Large intestine (tissue), 12 donors: ENCODE measurements at places on chromosomes 16 and 17. TPM values are rescaled to one million over a fixed set of nuclear protein-coding genes. Genes with fewer than 3 reads are reported as not detected.

DNASE1L2 gene
- polyA plus RNA-seq: 0.91 TPM

TPSD1 gene
- polyA plus RNA-seq: 0.06 TPM

CRYBA1 gene
- polyA plus RNA-seq: not detected

TNFSF12 gene
- 32.7 TPM for polyA plus RNA-seq

CDH11 gene
- 27.8 TPM for polyA plus RNA-seq

OR4D1 gene
- polyA plus RNA-seq: 0.01 TPM

DNA sequence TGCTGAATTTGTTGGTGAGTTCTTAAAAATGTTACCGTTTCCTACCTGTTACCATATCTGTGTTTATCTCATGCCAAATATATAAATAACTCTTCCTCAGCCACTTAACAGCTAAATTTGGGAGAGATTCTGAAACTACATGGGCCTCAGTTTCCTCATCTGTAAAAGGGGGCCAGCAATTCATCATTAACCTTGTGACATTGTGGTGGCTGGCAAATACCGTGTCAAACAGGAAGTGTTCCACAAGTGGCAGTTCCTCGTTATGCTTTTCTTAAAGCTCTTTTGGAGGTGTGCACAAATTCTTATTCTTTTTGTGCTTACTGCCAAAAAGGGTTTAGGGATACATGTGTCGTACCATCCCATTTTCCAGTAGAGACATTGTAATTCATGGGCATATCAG is 220.4 kb upstream of the CACNG5 start:
- DNase-seq: no peak

- DNase-seq: no peak
Measured at GRCh38 chr17:65824901-65825300, 263.5 kb upstream of the AXIN2 start.

- no peak for DNase-seq
Measured at GRCh38 chr17:21239680-21240368, 13.4 kb downstream of the NATD1 start.

DNA sequence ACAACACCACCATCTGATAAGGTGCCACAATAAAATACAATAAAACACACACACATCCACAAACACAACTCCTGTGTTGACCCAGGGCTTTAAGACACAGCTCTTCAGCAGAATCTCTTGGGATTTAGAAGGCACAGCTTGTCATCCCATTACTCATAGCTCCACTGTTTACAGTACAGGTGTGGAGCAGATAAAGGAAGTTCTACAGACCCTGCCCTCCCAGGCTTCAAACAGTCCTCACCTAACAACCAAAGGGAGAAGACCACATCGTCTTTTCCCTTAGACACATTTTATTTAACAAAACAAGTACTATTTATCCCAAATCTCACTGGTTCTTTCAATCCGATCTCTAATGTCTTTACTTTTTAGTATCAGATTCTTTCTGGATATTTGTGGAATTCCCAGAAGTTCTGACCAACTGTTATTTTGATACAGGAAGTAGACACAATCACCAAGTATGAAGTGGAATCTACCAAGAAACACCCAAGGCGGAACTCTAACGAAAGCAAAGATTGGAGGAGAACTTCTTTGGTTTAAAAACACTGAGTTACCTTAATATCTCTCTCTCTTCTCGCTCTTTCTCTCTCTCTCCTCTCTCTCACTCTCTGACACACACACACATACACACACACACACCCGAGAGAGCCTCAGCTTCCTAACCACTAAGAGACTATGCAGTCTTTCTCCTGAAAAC is 46.1 kb downstream of the CYTH1 start:
- DNase-seq: peak; percentile 81

DNA sequence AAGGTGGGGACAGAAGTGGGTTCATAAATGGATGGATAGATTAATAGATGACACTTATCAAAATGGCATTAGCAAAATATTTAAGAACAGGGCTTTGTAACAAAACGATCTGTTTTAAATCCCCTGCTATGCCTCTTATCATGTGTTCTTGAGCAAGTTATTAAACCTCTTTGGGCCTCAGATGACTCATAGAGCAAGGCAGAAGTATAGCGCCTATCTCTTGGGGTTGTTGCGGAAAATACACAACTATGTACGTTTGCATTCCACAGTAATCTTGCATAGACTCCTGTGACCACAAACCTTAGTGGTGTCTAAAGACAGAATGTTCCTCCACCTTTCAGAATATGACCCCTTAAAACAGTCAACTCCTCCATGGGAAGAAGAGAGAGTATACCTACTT is 116.8 kb downstream of the CDYL2 start:
- DNase-seq: peak; percentile 24

DNA sequence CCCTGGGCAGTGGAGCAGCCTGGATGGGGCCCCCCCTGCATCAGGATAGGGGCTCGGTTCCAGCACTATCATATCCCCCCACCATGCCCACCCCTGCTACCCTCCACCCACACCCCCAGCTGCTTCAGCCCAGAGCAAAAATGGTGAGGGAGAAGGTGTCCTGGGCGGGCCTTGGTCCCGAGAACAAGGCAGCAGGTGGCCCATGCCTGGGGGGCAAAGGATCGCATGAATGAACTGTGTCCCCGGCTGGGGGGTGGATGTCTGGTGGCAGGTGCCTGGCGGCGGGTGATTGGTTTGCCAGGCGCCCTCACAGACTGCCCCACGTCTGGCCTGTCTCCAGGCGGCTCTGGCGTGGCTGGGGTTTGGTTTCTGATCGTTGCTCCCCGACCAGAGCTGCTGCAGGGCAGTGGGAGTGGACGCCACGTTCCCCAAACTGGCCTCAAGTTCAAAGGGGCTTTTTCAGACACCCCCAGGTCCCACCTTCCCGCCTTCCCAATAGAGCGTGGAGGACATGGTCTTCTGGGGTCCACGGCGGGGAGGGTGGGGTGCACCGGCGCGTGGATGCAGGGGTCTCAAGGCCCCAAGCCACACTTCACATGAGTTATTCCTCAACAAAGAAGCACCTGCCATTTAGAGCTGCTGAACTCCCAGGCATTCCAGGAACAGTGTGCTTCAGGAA is 12.6 kb downstream of the UTS2R start:
- DNase-seq: no peak

DNA sequence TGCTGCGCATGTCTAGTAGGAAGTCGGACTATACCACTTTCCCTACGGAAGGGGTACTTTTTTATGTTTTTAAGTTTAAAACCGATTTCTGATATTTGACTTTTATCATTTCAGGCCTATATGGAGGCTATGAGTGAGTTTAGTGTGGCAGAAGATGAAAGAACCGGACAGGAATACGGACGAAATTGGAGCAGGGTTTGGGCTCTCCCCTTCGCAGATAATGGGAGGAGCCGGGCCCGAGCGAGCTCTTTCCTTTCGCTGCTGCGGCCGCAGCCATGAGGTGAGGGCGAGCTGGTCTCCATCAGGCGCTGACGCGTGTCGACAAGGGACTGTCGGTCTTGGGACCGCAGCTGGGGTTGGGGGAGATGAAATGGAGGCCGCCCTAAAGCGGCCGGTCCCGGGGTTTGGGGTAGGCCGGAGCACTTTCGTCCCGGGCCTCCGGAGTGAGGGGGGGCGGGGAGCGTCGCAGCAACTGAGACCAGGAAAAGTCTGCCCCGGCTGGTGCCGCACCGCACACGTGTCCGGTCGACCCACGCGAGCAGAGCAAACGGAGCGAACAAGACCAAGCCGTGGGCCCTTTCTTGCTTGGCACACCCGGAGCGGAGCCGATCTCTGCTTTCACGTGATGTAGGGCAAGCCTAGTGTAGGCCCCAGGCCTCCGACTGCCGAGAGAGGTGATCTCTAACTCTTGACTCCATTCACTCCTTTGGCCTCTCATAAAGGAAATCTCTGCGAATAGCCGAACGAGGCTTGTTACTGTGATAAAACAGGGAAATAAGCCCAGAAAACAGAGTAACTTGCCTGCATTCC is at the start of gene RPL19:
Gene RPL19 (plus strand): TSS at position 214 of the 810 bp plus-strand sequence. CDS start 62 bp downstream, at position 276.
- DNase-seq: peak; percentile 91

DNA sequence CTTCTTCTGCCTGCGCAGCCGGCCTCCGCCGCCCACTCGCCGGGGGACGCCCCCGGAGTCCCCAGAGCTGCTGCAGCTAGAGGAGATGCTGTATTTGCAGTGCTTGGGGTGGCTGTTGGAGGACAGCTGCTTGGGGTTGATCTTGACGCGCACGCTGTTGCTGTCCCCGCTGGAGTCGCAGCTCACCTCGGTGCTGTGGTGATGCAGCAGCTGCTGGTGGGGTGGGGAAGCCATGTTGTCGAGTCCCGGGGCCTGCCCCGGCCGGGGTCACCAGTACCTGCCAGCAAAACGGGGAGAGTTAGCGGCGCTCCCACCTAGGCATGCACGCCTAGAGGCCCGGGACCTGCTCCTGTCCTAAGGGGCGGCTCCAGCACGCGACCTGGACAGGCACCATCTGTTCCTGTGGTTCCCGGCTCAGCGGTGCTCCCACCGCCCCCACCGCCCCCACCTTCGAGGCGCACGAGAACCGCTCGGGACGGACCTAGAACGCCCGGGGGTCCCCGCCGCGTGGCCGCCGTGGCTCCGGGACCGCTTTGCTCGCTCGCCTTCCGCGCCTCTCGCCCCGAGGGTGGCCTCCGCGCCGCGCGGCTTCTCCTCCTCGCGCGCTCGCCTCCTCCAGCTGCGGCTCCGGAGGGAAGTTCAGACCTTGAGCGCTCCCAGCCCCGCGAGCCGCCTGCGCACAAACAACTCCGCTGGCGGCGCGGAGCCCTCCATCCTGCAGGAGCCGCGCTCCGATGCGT is 863 bp downstream of the ADCY9 start:
- DNase-seq: peak; percentile 71

DNA sequence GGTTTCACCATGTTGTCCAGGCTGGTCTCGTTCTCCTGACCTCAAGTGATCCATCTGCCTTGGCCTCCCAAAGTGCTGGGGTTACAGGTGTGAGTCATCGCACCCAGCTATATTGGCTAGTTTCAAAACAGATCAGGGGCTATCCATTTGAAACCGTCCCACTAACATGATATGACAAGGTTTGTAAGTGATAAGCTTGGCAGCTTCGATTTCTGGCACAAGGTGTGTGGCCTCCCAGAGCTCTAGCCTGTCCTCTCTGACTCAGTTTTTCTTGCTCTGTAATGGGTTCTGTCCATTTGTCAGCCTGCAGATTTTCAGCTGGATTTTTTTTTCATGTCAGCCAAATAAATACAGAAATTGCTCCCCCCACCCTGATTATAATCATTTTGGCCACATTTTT is 31.8 kb upstream of the TENT4B start:
- DNase-seq: peak; percentile 42

GRCh38 chr17:77376795-77377709 is 236.3 kb downstream of the SEC14L1 start:
- DNase-seq: no peak

- DNase-seq: no peak
Measured at GRCh38 chr16:56038564-56039098, 152.7 kb upstream of the GNAO1 start.

- no peak for DNase-seq
Measured at GRCh38 chr17:58969156-58969555, 137.5 kb downstream of the TRIM37 start.

GRCh38 chr16:83516931-83517330 is 290.8 kb upstream of the HSBP1 start:
- DNase-seq: no peak

DNA sequence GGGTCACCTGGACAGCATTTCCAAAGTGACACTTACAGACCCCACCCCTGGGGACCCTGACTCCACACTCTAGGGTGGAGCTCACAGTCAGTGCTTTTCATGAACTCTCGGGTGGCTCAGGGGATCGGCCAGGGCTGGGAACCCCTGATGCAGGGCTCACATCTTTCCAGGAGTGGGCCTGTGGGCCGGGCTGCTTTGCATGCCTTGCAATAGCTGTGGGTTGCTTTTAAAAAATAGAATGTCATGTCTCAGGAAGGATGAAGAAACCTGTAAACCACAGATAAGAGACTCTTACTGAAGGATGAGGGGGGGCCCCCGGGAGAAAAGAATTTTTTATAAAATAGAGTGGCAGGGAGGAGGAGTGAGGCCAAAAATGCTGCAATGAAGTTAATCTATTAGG is 40.2 kb downstream of the RBFOX3 start:
- DNase-seq: no peak

DNA sequence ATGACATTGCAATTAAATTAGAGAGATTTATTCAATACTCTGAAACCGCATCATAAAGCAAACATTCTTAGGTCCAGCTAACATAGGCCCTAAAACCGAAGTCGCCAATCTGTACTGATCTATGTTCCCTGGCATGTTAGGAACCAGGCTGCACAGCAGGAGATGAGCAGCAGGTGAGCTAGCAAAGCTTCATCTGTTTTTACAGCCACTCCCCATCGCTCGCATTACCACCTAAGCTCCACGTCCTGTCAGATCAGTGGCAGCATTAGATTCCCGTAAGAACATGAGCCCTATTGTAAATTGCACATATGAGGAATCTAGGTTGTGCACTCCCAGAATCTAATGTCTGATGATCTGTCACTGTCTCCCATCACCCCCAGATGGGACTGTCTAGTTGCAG is 91.5 kb downstream of the PARN start:
- no peak for DNase-seq

GRCh38 chr17:9948928-9949327 is 43.9 kb upstream of the RCVRN start:
- DNase-seq: no peak

GRCh38 chr16:21218153-21218552 is 6.8 kb upstream of the ZP2 start:
- peak; percentile 29 for DNase-seq

DNA sequence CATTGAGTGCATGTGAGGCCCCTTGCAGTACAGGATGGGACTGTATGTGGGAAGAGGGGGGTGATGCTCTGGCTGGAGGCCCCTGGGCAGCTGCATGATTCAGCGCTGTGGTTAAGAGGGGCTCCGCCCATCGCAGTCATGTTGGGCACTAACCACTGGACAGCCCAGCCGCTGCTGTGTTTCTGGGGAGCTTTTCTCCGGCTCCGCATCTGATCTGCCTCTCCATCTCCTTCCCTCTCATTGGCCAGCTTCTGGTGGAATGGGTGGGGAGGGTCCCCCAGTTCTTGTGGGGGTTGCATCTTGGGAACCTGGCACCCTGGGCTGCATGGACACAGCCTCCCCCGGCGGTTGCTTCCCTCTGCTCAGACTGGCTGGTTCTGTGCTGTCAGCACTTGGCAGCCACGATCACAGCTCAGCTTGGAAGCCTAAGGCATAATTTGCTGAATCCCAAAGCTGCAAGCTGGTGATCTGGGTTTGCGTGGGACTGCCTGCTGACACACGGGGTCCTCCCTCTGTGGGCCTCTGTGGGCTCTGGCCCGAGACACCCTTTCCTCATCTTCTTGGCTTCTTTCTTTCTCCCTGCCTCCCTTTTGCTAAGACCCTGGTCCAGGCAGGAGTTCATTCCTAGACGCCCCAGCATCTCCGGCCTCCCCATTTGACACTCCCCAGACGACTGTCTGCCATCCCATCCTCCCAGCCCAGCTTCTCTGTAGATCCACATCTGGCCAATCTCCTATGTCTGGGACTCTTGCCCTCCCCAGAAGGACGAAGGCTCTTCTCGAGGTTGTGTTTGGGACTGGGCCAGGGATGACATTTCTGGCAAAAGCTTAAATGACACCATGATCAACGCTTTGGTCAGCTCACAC is 168.3 kb downstream of the SEC14L1 start:
- no peak for DNase-seq

GRCh38 chr17:14405189-14405588 is 104.3 kb downstream of the HS3ST3B1 start:
- DNase-seq: no peak

GRCh38 chr16:1363501-1364041 is 11.8 kb downstream of the GNPTG start:
- peak; percentile 43 for DNase-seq

GRCh38 chr16:84628226-84628731 is 10.4 kb upstream of the COTL1 start:
- DNase-seq: no peak
